ENCODE measurements at places on chromosomes 4 and X.

DNA sequence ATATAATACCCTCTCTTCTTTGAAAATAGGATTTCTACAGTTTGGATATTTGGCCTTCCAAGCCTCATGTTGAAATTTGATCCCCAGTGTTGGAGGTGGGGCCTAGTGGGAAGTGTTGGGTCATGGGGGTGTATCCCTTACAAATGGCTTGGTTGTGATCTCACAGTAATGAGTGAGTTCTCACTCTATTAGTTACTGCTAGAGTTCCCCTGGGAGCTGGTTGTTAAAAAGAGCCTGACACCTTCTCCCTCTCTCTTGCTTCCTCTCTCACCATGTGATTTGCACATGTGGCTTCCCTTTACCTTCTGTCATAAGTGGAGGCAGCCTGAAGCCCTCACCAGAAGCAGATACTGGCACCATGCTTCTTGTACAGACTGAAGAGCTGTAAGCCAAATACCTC lies 73.9 kb downstream of the HDAC8 start:
- DNase-seq = no peak

DNA sequence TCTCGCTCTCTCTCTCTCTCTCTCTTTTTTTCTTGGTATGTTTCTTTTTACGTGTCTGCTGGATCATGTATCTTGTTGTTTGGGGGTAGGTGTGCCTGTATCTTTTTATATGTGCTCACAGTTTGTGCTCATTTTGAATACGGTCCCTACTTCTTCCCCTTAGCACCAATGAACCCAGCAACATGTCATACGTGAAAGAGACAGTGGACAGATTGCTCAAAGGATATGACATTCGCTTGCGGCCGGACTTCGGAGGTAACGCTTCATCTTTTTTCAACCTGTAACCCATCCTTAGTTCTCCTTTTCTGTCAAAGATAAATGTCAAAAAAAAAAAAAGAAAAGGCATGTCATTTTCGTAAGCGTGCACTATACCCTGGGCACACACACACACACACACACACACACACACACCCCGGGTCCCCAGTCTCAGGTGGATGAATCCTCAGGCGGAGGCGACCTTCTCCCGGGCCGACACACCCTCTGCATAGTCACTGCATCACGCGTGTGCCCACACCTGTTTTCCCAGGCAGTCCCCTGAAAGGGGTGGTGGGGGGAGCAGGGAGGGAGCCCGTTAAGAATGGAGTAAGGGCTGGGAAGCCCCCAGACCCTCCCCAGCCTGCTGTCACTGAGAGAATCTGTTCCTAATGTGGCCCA lies 511 bp downstream of the GABRB1 start:
- no peak for DNase-seq

DNA sequence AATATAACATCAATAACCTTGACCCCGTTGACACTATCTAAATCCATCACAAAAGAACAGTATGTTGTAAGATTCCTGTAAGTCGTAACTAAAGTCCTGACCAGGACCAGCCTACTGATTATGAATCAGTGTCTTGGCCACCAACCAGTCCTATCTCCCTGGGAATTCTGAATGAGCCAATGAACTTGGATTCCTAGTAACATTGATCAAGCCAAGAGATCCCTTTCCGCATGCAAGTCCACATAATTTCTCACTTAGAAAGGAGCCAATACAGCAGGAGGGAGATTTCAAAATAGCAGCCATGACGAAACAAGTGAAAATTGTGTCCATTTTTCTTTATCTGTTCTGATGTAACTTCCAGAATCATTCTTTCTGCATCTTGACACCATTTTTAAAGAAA lies 9.5 kb downstream of the XPNPEP2 start:
- no peak for DNase-seq

GRCh38 chrX:30343206-30343605 lies 34.0 kb upstream of the NR0B1 start:
- DNase-seq = no peak

- no peak for DNase-seq
These were observed 135.0 kb downstream of the RAB28 start for GRCh38 chr4:13349096-13349495.

Data from stimulated activated CD4-positive, alpha-beta T cell treated with anti-CD3 and anti-CD28 coated beads, TNF-alpha, amount 100 ng/mL, for 24 hours (primary cell).